Left lung (tissue), 14 donors: ENCODE measurements at places on chromosomes 1 and 21. TPM values are rescaled to one million over a fixed set of nuclear protein-coding genes. Genes with fewer than 3 reads are reported as not detected.

DNA sequence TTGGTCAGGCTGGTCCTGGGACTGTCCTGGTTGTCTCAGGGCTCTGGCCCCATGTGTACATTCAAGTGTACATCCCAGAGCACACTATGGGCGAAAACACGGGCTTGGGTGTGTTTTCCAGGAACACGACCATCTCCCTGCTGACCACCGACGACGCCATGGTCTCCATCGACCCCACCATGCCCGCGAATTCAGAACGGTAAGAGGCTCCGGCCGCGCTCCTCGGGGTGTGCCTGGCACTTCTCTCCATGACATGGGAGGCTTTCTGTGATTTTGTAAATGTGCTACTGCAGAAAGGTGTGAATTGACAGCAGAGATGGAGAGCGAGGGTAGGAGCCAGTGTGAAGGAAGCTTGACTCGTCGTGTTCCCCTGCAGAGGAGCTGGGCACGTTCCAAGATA, 34.4 kb downstream of the PDE9A start:
- no peaks in the 10 kb centered on the region for H3K36me3 ChIP-seq
- H3K27ac ChIP-seq: no peak overlapping the region
- H3K4me3 ChIP-seq: no peak overlapping the region
- H3K4me1 ChIP-seq: peaks cover 3% of the 10 kb centered on the region
- H3K27me3 ChIP-seq: no peaks in the 10 kb centered on the region

- DNase-seq: no peak
- no peak overlapping the region for H3K4me3 ChIP-seq
- no peaks in the 10 kb centered on the region for H3K27me3 ChIP-seq
- H3K27ac ChIP-seq: no peak overlapping the region
Measured at GRCh38 chr1:17542645-17543044, 3.1 kb downstream of the ARHGEF10L start.

The PEA15 gene
- polyA plus RNA-seq: 131 TPM

DNA sequence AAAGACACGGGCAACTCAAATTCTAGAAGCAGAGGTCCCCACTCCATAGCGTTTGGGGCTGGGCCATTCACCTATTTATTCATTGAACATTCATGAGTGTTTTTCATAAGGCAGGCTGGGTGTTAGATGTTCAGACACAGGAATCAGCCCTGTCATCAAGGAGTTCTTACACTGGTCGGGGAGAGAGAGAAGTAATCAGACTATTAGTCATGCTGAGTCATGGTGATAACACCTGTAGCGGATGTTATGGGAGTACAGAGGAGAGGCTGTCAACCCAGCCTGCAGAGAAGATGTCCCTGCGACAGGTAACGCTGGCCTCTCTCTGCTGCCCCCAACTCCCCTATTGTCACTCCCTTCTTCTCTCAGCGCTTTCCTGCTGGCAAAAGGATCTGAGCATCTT, 17.2 kb downstream of the LY9 start:
- no peaks in the 10 kb centered on the region for H3K36me3 ChIP-seq
- no peak overlapping the region for H3K27ac ChIP-seq
- H3K4me3 ChIP-seq: no peak overlapping the region
- no peak for DNase-seq
- no peaks in the 10 kb centered on the region for H3K4me1 ChIP-seq

DNA sequence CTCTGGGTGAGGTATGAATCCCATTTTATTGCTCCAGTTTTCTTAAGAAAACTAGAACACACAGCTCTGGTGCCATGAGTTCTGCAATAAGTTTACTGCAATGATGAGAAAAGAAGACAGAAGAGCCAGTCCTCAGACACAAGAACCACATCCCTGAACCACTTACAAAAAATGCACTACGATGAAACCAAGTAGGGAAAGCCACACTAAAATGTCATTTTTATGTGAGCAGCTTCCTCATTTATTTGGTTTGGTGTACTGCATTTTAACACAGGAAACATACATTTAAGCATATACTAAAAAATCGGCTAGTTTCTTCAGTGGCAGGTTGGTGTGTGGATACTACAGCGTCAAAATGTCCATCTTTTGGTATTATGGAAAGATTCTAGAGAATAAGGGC, 95.9 kb downstream of the PTPN14 start:
- peaks cover 11% of the 10 kb centered on the region for H3K4me1 ChIP-seq
- no peaks in the 10 kb centered on the region for H3K27me3 ChIP-seq
- H3K4me3 ChIP-seq: no peak overlapping the region
- no peak for DNase-seq
- H3K27ac ChIP-seq: no peak overlapping the region
- no peaks in the 10 kb centered on the region for H3K36me3 ChIP-seq

The MRPL24 gene
- polyA plus RNA-seq: 53.2 TPM

The CYP4B1 gene
- 1.7 TPM for polyA plus RNA-seq

- H3K36me3 ChIP-seq: no peaks in the 10 kb centered on the region
- H3K27ac ChIP-seq: no peak overlapping the region
- DNase-seq: no peak
- H3K27me3 ChIP-seq: no peaks in the 10 kb centered on the region
- no peak overlapping the region for H3K4me3 ChIP-seq
Measured at GRCh38 chr1:3902111-3902511, 2.0 kb upstream of the C1orf174 start.

DNA sequence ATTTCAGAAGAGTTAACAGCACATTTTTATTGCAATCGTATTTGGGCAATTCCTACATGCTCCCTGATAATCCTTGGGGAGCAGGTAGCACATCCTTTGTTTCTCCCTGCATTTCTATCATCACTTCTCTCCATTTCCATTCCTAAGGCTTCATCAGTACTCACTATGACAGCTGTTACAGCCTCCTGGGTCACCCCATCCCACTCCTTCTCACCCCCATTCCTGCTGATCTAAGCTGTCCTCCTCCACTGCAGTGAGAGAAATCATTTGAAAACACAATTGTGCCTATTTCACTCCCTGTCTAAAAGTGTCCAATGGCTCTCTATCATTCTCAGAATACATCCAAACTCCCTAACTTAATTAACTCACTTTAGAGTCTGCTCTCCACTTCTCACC, 17.0 kb upstream of the TSPAN1 start:
- H3K4me3 ChIP-seq: no peak overlapping the region
- no peaks in the 10 kb centered on the region for H3K4me1 ChIP-seq
- H3K27ac ChIP-seq: no peak overlapping the region
- H3K36me3 ChIP-seq: no peaks in the 10 kb centered on the region
- no peak for DNase-seq
- H3K27me3 ChIP-seq: no peaks in the 10 kb centered on the region
